ENCODE measurements at places on chromosomes 4 and X.
A peak's percentile ranks its signal among the peaks of the same experiment; 100 is the strongest.

DNA sequence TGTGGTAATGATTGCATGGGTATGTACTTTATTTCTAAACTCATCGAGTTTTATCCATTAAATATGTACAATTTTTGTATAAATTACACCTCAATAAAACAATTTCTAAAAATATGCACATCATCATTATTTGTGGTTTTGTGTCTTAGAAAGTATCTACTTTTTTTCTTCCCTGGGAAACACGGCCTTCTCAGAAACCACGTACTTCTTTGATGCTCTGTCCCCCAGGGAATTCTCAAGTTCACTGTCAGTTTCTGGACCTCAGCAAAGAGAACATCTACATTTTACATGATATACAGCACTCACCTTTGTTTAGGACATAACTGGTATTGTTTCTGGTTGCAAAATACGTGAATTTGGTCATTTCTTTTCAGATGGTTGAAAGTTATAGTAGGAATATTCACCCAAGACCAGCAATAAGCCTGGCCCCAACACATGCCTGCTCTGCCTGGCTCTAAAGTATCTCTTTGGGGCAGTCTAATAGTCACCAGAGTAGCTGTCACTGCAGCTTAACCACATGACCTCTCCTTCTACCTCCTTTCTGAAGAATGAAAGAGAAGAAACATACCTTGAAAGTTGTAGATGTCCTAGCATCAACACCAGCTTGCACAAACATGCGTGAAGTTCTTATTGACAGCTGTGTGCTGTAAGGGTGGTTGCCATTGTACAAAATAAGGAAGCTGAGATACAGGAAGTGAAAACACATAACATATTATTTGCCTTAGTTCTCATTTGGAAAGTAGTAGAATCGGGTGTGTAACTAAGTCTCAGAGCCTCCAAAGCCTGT, 48.4 kb upstream of the SPANXN4 start:
- no peak for DNase-seq

GRCh38 chrX:131854581-131854980, 168.5 kb upstream of the STK26 start:
- no peak for DNase-seq

DNA sequence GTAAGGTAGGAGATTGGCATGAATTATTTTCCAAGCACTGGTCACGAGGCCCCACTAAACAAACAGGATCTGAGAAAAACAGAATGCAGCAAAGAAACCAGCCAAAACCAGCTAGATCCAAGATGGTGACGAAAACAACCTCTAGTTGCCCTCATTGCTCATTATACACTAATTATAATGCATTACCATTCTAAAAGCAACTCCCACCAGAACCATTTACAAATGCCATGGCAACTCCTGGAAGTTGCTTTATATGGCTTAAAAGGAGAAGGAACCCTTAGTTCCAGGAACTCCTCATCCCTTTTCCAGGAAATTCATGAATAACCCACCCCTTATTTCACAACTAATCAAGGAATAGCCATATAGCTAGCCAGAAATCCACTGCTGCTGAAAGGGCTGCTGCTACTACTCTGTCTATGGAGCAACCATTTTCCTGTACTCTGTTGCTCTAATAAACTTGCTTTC, 69.3 kb downstream of the ABCB7 start:
- no peak for DNase-seq

DNA sequence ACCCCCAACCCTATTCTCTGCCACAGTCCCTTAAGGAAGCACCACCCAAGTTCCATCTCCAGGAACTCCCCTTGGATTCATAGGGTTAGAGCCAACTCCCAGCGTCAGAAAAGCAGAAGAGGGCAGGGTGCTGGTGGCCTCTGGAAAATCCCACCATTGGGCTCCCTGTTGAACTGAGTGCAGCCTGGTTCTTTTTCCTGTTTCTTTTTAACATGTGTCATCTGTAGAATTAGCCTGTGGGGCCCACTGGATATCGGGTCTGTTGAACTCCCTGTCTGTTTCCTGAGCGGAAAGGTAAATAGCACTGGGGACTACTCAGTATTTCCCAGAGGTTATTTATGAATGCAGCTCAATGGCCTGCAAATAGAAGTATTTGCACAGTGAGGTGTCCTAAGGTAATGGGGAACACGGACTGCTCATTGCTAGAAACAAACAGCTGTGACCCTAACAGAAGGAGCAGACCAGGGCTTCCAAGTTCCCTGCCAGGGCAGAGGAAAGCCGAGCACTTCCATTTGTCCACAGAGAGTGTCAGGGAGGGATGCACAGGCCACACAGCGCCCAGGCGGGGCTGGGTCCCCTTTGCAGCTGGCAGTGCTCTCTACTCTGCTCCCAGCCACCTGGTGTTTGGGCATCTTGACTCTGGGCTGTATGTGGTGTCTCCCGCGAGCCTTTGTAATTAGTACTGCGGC, 102.6 kb downstream of the FHDC1 start:
- no peak for DNase-seq

DNA sequence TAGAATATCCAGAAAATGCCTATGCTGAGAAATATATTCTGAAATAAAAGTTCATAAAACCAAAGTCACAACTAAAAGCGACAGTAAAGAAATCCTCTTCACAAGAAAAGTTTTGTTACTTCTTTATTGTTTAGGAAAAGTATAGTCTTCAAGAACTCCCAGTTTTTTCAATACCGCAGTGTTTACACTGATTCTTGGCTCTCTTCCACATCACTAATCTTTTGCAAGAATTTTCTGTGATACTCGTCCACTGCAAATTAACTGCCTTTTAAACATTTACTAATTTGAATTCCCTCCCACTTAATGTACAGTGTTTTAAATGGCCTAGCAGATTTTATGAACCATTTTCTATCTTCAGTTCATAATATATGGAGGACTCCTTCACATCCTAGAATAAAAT, 65.1 kb downstream of the HPGDS start:
- no peak for DNase-seq

- DNase-seq = no peak
Measured at GRCh38 chr4:87050596-87050995, 115.8 kb downstream of the AFF1 start.

DNA sequence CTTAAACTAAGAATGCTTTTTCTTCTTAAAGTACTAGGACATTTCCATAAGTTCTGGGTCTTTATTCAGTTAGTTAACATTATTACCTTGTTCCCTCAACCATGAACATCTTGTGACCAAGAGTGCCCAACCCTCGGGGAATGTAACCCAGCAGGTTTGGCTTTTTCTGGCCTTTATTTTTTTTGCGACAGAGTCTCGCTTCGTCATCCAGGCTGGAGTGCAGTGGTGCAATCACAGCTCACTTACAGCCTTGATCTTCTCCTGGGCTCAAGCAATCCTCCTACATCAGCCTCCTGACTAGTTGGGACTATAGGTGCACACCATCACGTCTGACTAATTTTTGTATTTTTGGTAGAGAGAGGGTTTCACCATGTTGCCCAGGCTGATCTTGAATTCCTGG, 65.1 kb downstream of the USP11 start:
- no peak for DNase-seq

DNA sequence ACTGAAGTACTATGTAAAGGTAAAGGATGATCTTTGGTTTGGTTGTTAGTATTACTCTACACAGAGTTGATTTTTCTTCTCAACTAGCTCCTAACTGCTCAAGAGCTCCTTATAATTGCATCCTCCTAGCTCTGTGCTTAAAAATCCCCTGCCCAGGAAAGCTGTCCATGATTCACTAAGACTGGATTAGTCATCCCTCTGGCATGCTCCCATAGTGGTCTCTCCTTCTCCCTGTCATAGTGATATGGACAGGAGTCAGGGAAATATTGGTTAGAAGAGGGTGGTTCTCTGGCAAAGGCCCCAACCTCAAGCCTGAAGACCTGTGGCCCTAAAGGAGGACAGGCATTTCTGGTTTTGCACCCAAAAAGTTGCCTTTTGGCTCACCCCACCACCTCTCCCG, 242.3 kb upstream of the KCNIP4 start:
- DNase-seq = peak; percentile 9

- DNase-seq = no peak
Measured at GRCh38 chr4:86569103-86569870, 24.8 kb upstream of the PTPN13 start.

- no peak for DNase-seq
Measured at GRCh38 chr4:4394644-4395043, 7.7 kb downstream of the NSG1 start.

DNA sequence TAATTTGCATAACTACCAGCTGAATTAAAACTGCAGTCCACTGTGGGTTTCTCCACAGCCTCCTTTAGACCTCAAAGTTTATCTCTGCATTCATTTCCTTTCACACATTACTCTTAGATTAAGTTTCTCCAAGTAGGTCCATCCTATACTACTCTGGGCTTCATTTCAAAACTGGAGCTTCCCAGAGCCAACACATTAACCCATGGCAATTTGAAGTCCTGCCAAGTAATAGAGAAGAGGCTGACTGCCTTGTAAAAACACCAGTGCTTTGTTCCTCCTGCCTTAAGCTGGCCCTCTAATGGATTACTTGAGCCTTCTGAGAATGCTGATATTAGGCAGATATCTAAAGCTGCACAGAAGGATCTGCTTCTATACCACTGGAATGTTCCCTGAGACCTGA, 997.2 kb upstream of the SLIT2 start:
- no peak for DNase-seq

DNA sequence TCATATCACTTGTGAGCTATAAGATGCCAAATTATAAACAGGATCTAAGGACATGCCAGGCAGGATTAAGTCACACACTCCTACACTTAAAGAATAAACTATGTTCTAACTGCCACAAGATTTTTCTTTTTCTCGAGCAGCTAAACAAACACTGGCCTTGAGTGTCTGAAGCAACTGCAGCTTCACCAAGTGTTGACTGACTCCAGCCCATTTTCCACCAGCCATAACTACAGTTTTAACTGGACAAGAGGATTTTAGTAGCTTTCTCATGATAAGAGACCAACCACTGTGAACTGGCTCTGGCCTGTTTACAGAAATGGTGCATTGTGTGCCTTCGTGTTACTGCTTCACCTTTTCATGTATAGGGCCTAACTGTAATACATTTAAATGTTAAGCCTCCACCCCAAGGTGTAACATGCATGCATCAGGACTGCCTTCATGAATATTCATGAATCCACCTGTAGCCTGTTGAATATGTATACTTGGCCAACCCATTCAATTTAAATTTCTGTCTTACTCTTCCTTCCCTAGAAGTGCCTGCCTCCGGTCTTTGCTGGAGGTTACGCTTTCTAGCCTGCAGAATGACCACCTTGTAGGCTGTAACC, 10.8 kb downstream of the UCP1 start:
- DNase-seq = no peak

DNA sequence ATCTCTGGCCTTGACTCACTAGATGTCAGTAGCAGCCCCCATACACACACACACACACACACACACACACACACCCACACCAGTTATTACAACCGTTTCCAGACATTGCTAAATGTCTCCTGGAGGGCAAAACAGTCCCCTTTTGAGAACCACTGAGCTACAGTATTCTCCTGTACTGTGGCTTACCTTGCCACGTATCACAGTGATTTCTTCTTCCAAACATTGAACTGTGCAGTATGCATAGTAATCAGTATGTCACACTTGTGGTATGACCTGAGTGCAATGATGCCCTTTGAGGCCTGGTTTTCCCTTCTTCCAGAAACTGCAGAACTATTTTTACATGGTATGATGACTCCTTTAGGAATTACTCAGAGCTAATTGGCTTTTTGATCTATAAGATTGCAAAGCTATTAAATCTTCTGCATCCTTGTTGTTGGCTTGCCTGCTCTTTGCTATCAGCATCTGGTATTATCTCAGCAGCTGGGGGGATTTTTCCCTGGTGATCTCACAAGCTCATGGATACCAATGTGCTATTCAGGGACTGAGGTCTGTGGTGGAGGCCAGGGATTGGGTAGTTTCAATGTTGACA, 3.6 kb upstream of the THOC2 start:
- DNase-seq = peak; percentile 28

DNA sequence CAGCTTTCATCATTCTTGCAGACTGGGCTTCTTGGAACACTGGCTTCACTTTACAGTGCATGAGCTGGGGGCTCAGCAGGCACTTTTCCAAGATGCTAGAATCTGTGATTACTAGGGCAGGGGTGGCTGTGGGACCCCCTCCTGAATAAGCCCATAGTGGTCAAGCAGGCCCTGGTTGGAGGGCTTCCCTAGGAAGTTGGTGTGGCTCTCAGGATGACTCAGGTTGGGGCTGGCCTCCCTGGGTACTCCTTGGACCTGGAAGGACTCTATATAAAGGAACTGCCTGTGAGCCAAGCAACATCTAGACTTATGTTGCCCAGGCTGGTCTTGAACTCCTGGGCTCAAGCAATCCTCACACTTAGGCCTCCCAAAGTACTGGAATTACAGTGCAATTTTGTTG, 88.3 kb upstream of the HELT start:
- no peak for DNase-seq

GRCh38 chrX:101080326-101081124, 1.8 kb downstream of the TMEM35A start:
- no peak for DNase-seq

GRCh38 chr4:40003986-40004385, 26.3 kb upstream of the PDS5A start:
- peak; percentile 7 for DNase-seq

DNA sequence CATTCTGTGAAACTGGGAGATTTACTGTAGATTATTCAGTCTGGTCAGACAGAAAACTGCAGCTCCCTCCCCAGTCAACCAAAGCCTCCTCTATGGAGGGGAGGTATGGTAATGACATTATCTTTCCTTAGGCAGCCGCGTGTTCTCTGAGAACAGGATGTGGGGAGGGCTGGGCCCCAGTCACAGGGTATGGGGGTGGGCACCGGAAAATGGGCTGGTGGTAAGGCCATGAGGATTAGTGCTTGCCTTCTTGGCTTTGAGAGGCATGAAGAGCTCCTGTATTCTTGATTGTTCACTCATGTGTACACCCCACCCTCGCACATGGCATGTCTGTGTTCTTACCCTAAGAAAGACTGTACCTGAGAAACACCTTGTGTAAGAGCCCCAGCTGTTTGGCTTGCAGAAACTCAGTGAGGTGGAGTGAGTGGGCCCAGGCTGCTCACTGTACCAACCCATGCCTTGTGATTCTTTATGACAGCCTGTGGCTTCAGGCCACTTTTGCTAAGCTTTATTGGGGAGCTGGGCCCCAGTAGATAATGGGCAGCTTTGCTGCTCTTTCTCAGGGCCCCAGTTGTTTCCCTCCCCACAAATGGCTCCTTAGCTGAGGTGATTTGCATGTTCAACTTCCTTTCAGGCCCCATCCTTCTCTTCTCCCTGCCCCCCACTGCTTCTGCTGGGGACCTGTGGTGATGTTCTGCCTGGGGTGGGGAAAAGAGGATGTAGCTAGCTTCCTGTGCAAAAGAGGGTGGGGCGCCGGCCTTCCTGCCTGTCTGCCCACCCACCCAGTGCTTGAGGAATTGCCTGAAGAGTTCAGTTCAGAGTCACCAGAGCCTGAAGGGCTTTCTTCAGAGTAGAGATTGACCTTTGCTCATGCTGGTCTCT, 30.7 kb downstream of the MSN start:
- no peak for DNase-seq

GRCh38 chrX:149881081-149881711, at the start of gene MAGEA8:
TSS of gene MAGEA8 (plus strand) at chrX:149881183. CDS start at chrX:149884273, 3,090 bp downstream.
- no peak for DNase-seq

- DNase-seq = no peak
Measured at GRCh38 chr4:26992657-26993361, 132.2 kb downstream of the STIM2 start.

GRCh38 chr4:107210450-107211239, 174.5 kb upstream of the DKK2 start:
- no peak for DNase-seq

- DNase-seq = peak; percentile 21
Measured at GRCh38 chr4:103032574-103032973, 13.1 kb upstream of the SLC9B1 start.

- DNase-seq = no peak
Measured at GRCh38 chrX:24282381-24283126, 31.3 kb downstream of the SUPT20HL2 start.

Measured in AG08395 (cell line).